ENCODE measurements at places on chromosomes 7 and 10.

- no peak for DNase-seq
Observed at GRCh38 chr10:57948796-57949195, 318.9 kb downstream of the IPMK start.

- no peak for DNase-seq
Observed at GRCh38 chr10:54203401-54203800, 597.6 kb downstream of the PCDH15 start.

- DNase-seq = peak; percentile 24
Observed at GRCh38 chr7:22992874-22993840, 20.8 kb downstream of the HYCC1 start.

- DNase-seq = no peak
Observed at GRCh38 chr7:124369310-124369709, 336.4 kb upstream of the TMEM229A start.

GRCh38 chr10:72027498-72027897 lies 60.9 kb downstream of the SPOCK2 start:
- no peak for DNase-seq

- DNase-seq = no peak
Observed at GRCh38 chr7:42351316-42351935, 114.4 kb upstream of the GLI3 start.

DNA sequence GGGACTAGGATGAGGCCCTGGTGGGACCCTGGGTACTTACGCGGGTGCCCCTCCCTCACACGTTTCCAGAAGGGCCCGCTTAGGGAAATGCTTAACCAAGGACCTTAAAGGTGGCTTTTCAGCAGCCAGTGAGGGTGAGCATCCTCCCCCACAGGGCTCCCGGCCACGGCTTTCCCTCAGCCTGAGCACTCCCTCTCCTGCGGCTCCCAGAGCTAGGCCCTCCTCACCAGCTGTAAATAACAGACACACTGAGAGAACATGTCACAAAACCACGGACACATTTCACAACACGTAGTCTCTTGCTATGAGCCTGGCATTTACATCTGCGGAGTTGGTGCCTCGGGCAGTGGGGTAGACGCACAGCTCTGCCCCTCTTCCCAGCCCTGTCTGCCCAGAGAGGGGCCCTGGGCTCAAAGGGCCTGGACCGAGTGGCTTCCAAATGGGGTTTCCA lies 25.2 kb downstream of the GRID1 start:
- DNase-seq = no peak

- DNase-seq = peak; percentile 81
Observed at GRCh38 chr10:79400146-79401004, 45.0 kb downstream of the ZCCHC24 start.

- DNase-seq = no peak
Observed at GRCh38 chr7:129707910-129708499, 96.5 kb downstream of the NRF1 start.

GRCh38 chr7:93119191-93119905 lies 1.6 kb upstream of the SAMD9 start:
- no peak for DNase-seq

DNA sequence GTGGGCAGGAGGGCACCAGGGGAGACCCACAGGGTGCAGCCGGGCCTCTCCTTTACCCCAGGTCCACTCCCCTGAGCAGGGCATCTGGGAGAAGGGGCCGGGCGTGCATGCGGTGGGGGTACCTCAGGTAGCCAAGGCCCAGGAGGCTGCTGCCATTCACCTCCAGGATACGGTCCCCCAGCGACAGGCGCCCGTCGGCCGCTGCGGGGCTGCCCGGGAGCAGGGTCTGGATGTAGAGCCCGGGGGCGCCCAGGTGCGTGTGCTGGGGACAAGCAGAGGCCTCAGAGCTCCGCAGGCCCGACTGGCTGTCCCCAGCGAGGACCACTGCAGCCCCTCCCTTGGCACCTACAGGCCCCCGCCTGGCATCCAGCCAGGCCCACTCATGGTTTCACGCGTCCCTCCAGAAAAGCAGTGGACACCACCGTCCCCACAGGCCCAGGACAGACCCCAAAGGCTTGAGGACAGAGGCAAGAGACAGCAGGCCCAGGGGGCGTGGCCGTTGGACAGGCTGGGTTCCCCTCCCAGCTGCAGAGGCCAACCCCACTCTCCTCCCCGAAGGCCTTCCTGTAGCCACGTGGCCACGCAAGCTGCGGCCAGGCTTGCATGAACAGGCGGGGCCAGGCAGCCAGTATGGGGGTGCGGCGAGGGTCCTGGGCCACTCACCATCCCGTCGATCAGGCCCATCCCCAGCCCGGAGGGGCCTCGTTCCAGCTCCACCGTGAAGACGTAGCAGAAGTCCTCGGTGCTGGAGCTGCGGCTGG lies 24.3 kb downstream of the AP5Z1 start:
- DNase-seq = no peak

GRCh38 chr7:73824986-73825385 lies 5.8 kb upstream of the CLDN4 start:
- DNase-seq = no peak

DNA sequence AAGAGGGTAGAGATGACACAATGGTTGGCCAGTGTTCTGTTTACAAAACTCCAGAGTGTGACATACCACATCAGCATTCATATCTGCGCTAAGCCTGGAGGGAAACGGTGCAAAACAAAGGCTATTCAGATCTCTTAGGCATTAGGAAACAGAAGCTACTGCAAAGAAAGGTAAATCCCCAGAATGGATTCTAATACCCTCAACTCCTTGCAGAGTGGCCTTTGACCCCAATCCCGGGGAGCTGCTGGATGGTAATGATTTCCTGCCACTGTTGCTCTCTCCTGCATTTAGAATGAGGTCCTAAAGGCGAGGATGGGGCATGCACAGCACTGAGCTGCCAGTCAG lies 65.2 kb downstream of the AOAH start:
- no peak for DNase-seq

GRCh38 chr7:92632791-92633190 lies 42.6 kb upstream of the FAM133B start:
- no peak for DNase-seq

- DNase-seq = no peak
Observed at GRCh38 chr10:75432176-75432575, 752 bp downstream of the LRMDA start.

GRCh38 chr10:110387617-110387982 lies 82.9 kb upstream of the SMNDC1 start:
- no peak for DNase-seq

- no peak for DNase-seq
Observed at GRCh38 chr7:66638309-66639099, 9.8 kb downstream of the KCTD7 start.

- DNase-seq = no peak
Observed at GRCh38 chr7:2921653-2922347, 77.7 kb upstream of the GNA12 start.

- peak; percentile 77 for DNase-seq
Observed at GRCh38 chr7:102404005-102404861, 8.1 kb downstream of the PRKRIP1 start.

DNA sequence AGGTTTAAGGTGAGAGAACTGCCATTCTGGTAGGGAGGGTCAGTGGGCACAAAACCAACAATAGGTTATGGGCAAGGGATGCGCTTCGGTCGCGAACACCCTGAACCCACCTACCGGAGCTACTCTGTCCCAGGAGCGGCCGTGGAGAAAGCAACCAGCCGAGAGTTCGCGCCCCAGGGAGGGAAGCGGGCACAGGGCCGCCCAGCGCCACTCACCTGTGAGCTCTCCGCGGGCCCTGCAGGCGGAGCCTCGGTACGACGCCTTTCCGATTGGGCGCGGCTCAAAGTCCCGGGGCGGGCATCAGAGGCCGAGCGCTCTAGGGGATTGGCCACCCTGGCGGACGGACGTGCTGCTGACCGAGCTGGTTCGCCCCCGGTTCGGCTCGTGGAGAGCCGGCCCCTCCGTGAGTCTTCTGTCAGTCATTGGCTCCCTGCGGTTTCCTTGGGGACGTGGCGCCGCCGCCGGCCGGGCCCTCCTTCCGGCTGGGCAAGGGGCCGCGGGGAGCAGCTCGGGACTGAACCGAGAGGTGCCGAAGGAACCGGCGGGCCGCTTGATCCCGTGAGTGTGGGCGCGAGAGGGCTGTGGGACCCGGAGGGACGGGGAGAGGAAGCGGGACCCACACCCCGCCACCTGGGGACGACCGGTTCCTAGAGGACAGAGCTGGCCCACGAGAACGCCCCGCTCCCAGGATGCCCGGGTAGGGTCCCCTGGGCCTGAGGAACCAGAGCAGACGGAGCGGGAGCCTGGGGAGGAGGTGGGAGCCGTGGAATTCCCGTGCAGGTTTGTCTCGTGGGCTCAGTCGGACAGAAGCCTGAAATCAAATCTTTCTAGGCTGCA lies at the start of gene ENTPD7:
TSS of gene ENTPD7 (plus strand) at position 479 of the 837 bp plus-strand sequence. CDS start 448 bp downstream, outside the sequence.
- DNase-seq = peak; percentile 97

- DNase-seq = peak; percentile 27
Observed at GRCh38 chr7:105015390-105015965, 1.5 kb downstream of the KMT2E start.
